ENCODE measurements at places on chromosomes 3 and 15.

- DNase-seq, result no peak
These were observed 1.5 kb upstream of the PPM1M start for GRCh38 chr3:52243791-52244628.

GRCh38 chr15:84858231-84858630, 26.2 kb upstream of the SLC28A1 start:
- no peak for DNase-seq

DNA sequence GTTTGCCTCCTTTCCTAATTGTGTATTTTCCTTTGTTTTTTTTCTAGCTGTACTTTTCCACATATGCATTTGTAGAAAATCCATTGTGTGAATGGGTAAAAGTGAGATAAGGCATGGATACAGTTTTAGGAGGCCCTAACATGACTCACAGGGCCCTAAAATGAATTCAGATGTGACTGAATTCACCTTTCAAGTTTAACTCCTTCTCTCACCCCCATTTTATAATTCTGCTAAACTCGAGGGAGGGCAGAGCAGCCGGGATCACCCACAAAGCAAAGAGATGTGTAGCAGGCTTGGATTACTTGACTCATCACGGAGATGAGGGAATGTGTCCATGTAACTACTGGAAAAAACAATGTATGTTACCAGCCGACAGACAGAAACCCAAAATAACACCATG, 59.9 kb downstream of the FOXP1 start:
- no peak for DNase-seq

GRCh38 chr3:50241713-50242380, 5.8 kb downstream of the GNAI2 start:
- DNase-seq, result no peak

All from HuH-7.5 (cell line).